ENCODE measurements at places on chromosomes 12 and 14. TPM values are rescaled to one million over a fixed set of nuclear protein-coding genes. Genes with fewer than 3 reads are reported as not detected.

Gene RDH16
- 0.95 TPM for total RNA-seq

Gene TTC6
- total RNA-seq, result 1.8 TPM

Gene REP15
- 0.57 TPM for total RNA-seq

Gene KITLG
- 6.6 TPM for total RNA-seq

Gene ASB2
- 0.89 TPM for total RNA-seq

Gene BTBD6
- total RNA-seq, result 70.6 TPM

Gene ANO4
- not detected for total RNA-seq

Gene KRT74
- total RNA-seq, result 1.2 TPM

Gene SMCO2
- not detected for total RNA-seq

Gene MGP
- 143 TPM for total RNA-seq

Gene SOX5
- total RNA-seq, result 31.2 TPM

Gene TSPAN19
- total RNA-seq, result not detected

Gene AVPR1A
- total RNA-seq, result 20.6 TPM

Gene KRT3
- total RNA-seq, result not detected

Gene ZBTB42
- total RNA-seq, result 6.9 TPM

Gene AKAP5
- not detected for total RNA-seq

Gene SPIC
- 0.22 TPM for total RNA-seq

Gene RNF212B
- not detected for total RNA-seq

Gene KRT6A
- 279 TPM for total RNA-seq

Gene FGF23
- total RNA-seq, result not detected

Gene PLXNC1
- total RNA-seq, result 8.7 TPM

Gene PLA2G1B
- total RNA-seq, result not detected

Gene FLVCR2
- total RNA-seq, result 20.0 TPM

Gene NGB
- total RNA-seq, result not detected

Gene STYK1
- total RNA-seq, result 2.5 TPM

Gene GPD1
- 29.9 TPM for total RNA-seq

Gene GALNT9
- total RNA-seq, result not detected

Gene ADAMTS20
- total RNA-seq, result not detected

Gene HOXC10
- 23.8 TPM for total RNA-seq

Gene SCFD1
- 40.8 TPM for total RNA-seq

Gene FAIM2
- total RNA-seq, result 0.17 TPM

Gene TEX22
- 0.17 TPM for total RNA-seq

Gene ACSS3
- total RNA-seq, result 3.0 TPM
